ENCODE measurements at places on chromosomes 3 and 15.

- DNase-seq: no peak
Observed at GRCh38 chr3:170911051-170911450, 2.6 kb upstream of the EIF5A2 start.

DNA sequence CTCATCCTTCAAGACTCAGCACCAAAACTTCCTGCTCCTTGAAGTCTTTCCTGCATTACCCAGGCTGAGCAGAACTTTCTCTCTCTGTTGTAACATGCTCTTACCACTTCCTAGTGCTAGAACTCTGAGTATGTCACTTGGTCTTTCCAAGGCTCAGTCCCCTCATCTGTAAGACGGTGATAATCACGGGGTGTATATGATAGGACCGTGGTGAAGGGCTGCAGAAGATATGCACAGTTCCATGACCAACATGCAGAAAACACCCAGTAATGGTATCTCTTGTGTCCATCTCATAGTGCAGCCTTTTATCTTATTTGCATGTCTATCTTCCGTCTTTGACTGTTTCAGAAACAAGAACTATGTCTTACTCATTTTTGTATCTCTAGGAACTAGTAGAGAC lies 154.5 kb downstream of the ZNF621 start:
- DNase-seq: no peak

DNA sequence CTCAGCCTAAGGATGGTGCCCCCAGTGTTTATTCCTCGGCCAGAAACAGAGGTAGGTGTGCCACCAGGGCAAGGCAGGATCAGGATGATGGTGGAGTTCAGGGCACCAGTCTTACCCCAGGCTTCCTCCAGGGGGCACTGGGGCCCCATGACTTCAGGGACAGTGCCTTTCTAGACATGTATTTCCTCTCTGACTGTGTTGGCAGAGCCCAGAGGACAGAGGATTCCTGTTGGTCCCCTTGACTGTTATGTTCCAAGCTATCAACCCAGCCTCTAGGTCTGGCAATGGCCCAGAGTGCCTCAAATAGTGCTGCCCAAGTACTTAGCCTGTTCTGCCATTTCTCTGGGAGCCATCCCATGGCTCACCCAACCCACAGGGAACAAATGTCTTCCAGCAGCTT lies 2.8 kb downstream of the HEMK1 start:
- peak; percentile 54 for DNase-seq

DNA sequence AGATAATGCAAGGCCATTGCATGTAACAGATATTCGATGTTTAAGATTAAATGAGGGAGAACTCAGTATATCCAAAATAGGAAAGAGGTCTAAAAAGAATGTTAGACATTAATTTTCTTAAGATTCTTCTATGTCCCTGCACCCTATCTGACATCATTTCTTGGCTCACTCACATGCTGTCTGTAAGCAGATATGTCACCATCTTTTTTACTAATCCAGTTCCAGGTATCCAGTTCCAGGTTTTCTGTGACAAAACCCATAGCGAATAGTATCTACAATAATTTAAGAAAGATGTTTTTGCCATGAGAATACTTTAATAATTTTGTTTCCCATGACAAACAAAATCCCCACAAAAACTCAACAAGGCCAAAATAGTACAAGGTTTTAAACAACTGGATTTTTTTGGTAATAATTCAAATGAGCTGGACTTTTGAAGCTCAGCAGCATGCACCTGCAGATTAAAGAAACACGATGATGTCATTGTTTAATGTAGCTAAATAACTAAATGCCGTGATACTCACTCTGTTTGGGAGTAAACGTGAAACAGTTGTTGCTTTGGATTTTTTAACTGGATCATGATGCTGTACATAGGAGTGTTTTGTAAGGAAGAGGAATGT lies 867.6 kb downstream of the EPHA3 start:
- no peak for DNase-seq

DNA sequence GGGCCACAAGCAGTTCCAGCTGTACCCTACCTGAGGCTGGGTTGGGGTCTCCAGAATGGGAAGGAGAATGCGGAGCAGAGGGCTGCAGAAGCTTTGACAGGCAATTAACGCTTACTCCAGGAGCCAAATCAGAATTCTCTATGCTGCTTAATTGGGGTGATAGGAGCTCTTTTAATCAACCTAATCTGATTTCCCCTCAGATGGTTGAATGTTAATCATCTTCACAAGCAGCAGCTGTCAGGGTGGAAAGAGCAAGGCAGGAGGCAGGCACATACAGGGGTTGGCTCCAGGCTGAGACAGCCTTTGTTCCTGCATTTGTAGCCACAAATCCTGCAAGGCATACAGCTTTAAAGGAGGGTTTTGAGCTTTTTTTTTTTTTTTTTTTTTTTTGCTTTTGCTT lies 2.6 kb downstream of the CILP start:
- no peak for DNase-seq

GRCh38 chr3:187750006-187750512 lies 4.8 kb upstream of the BCL6 start:
- no peak for DNase-seq

GRCh38 chr3:195544230-195544536 lies 1.1 kb upstream of the PPP1R2 start:
- no peak for DNase-seq

DNA sequence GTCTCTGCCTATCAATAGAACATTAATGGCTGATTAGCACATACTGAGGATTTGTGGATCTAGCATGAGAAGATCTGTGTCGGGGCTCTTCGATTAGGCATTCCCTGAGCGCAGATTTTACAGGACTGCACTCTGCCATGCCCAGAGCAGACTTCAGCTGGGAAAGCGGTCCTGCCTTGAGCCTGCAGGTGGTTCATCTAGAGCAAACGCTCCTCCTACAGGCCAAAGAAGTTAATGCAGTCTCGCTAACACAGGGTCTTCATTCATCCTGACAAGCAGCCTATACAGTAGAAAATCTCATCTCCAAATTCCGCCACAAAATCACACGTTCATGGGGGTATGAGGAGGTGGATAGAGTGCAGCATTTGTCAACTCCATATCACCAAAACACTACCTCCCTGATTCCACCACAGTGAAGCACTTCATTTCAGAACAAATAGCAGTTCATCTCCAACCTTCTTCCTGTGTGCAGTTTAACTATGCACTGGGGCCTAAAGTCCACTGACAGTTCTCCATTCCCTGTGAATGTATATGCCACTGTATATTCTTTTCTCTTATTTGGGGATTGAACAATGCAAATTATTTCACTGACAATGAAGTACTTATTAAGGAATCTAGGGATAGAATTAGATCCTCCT lies 405.8 kb downstream of the IGSF11 start:
- DNase-seq: no peak

Data from stimulated activated CD4-positive, alpha-beta T cell treated with anti-CD3 and anti-CD28 coated beads, Interleukin-1b, Interleukin-23, amount 100 ng/mL, for 1 hour (primary cell).